ENCODE measurements at places on chromosomes 16 and 17.
A peak's percentile ranks its signal among the peaks of the same experiment; 100 is the strongest.

GRCh38 chr17:29016345-29017210 is 10.7 kb upstream of the SEZ6 start:
- DNase-seq: no peak

DNA sequence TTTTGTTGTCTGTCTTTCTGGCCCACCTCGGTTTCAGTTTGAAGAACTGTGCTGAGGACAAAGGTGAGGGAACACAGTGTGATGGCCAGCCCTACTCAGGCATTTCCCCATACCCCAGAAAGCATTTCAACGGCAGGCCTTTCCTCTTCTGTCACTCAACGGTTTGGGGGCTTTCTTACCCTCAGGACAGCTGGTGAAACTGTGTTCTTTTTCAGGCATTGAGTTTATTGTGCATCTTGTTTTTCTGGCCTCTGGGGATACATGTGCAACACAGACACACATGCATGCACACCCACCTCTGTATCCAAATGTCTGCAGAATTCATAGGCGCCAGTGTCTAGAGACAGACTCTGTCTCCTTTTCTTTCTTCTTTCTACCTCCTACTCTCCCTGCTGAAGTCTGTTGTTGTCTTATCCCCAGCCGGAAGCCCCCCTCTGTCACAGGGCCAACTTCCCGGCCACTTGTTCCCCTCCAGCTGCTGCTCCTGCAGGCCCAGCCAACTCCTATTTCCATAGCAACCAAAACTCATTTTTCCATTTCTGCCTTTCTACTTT is 17.0 kb downstream of the CHD9 start:
- peak; percentile 85 for DNase-seq

DNA sequence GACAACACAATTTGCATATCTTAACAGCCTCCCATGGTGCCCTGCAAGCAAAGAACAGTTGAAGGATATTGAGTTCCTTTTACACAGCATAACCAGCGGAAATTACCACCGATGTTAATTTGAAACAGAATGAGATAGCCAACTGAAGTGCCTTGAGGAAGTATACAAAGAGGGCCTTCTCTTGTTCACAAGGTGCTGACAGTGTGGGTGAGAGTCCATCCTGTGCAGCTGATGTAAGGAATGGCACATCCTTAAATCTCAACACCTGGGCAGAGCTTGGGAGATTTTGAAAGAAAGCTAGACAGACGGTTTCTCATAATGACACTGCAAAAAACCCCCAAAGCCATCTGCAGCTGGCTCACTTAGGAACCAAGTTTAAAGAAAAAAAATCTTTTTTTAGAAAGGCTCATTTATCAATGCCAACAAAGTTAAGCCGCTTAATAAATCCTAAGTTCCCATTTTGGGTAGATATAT is 818.6 kb downstream of the KCNJ2 start:
- no peak for DNase-seq

- DNase-seq: no peak
Observed at GRCh38 chr16:84052071-84052622, 9.6 kb upstream of the SLC38A8 start.

DNA sequence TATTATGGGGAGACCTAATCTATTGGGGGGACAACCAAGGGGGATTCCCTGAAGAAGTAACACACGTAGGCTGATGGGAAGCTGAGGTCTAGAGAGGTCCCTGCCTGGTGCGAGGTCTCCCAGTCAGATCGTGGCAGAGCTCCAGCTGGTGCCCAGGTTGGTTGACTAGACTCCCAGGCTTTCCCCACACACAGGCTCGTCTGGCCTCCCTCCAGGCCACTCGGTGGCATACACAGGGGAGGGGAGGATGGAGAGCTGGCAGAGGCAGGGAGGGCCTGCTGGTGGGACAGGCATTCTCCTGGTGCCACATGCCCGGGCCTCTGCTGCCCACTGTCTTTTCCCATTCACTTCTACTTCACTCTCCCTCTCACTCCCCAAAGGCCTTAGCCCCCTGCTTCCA is 8.5 kb upstream of the SOCS3 start:
- no peak for DNase-seq

DNA sequence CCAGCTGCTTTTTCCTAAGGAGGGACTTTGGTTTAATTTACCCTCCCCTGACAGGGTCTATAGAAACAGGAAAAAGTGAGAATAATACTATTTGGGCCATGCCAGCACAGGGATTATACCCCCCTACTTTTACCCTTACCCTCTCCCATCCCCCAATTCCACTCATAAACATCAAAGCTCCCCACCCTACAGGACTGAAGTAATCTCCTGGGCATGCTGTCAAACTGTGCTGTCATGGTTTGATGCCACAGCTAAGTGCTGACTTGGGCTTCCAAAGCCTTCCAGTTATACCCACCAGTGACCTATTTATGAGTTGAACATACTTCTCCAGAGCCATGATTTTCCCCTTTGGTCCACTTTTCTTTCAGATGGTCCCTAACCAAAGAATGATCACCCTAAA is 12.8 kb downstream of the PHF12 start:
- no peak for DNase-seq
